ENCODE measurements at places on chromosomes 6 and 20.

- DNase-seq: no peak
Observed at GRCh38 chr20:15611541-15611940, 961.7 kb downstream of the KIF16B start.

- no peak for DNase-seq
Observed at GRCh38 chr20:32510120-32510600, 75.0 kb downstream of the NOL4L start.

- DNase-seq: no peak
Observed at GRCh38 chr6:43516367-43516696, 394 bp downstream of the YIPF3 start.

GRCh38 chr6:77143659-77144447, 319.4 kb downstream of the HTR1B start:
- no peak for DNase-seq

GRCh38 chr20:42895020-42895419, 294.7 kb downstream of the PTPRT start:
- DNase-seq: no peak

DNA sequence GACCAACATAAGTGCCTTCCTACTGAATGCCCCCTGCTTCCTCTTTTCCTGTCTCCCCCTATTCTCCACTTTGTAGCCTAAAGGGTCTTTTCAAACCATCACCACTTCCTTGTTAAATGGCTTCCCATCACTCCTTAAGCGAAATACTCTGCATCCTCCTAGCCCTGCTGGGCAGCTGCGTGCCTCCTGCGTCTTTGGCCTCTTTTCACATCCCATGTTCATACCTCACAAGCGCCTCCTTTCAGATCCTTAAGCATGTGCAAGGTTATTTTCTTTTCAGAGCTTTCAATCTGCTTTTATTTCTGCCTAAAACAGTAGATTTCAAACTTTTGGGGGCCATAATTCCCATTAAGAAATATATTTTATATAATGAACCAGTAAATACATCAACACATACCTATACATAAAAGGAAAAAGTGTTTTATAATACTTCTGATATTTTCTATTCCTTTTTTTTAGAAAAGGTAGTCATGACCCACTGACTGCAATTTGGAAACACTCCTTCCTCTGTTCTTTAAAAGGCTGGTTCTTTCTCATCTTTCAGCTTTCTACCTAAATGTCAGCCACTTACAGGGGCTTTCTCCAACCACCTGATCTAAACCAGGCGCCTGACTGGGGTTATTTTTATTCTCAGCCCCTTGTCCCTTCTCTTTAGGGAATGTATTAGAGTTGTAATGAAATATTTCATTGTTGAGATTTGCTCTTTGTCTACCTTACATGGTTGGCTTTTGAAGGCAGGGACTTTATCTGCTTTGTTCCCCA, 84.1 kb downstream of the PRDM1 start:
- DNase-seq: no peak

- DNase-seq: no peak
Observed at GRCh38 chr6:44059359-44060346, 67.6 kb downstream of the MRPL14 start.

GRCh38 chr6:41571021-41571780, 25.0 kb downstream of the FOXP4 start:
- no peak for DNase-seq

- no peak for DNase-seq
Observed at GRCh38 chr6:38350942-38351341, 288.8 kb downstream of the BTBD9 start.

DNA sequence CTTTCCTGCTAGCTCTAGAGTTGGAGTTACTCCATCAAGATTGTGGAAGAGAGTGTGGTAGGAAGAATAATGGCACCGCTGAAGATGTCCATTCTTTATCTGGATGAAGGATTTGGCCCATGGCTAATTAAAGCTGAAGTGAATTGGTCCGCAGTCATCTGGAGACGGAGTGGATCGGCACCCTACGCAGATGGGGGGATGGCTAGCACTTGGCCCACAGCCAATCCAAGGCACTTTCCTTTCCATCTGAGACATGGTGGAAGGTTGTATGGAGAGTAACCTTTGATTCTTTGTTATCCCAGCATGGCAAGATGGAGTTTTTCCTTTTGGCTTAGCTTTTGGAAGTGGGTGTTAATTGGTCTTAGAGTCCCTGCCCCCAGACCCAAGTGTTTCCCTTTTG, 88.3 kb downstream of the JPH2 start:
- DNase-seq: no peak

DNA sequence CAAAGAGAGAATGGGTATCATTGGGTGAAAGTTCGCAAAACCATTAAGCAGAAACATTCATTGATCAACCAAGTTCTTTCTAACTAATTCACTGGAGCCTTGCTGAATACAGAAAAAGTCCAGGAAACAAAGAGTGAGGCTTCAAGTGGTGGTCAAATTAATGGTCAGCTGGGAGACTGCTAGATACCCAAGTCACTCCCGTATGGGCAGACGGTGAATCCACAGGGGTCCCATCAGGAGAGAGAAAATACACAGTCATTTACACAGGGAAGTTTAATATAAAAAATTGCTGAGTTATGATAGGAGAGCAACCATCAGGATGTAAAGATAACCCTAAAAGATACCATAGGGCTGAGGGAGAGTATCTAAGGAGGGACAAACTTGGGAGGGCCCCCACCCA, 198.7 kb upstream of the DTNBP1 start:
- no peak for DNase-seq

DNA sequence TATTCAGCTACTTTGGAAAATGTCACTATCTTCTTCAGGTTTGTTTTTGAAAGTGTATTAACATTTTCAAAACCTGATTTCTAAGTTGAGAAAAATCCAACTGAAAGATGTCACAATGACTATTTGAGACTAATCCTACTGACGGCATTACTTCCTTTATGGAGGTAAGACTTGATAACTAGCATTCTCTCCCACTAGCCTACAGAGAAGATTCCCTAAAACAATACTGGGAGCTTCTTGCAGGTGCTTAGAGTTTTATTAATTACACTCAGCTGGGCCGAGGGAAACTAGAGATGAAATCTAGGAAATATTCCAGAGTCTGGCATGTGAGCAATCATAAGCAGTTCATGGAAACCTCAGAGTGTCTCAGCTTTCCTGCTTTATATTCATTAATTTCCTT, 114.0 kb downstream of the LCA5 start:
- no peak for DNase-seq

DNA sequence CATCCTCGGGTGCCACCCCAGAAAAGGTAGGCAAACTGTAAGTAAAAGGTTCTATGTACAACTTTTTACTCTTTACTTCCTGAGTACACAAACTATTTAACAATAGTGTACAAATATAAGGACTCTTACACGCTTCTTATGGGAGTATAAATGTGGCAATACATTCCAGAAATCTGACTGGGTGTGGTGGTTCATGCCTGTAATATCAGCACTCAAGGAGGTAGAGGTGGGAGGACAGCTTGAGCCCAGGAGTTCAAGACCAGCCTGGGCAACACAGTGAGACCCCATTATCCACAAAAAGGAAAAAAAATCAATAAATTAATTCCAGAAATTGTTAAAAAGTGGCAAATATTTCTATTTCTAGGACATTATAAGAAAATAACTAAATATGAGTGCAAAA, 48.9 kb downstream of the PIGU start:
- no peak for DNase-seq

DNA sequence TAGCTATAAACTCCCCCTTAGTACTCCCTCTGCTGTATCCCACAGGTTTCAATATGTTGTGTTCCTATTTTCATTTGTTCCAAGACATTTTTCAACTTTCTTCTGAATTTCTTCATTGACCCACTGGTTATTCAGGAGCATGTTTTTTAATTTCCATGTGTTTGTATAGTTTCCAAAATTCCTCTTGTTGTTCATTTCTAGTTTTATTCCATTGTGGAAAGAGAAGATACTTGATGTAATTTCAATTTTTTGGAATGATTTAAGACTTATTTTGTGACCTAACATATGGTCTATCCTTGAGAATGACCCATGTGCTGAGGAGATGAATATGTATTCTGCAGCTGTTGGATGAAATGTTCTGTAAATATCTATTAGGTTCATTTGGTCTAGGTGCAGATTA, 497.2 kb downstream of the BCKDHB start:
- no peak for DNase-seq

DNA sequence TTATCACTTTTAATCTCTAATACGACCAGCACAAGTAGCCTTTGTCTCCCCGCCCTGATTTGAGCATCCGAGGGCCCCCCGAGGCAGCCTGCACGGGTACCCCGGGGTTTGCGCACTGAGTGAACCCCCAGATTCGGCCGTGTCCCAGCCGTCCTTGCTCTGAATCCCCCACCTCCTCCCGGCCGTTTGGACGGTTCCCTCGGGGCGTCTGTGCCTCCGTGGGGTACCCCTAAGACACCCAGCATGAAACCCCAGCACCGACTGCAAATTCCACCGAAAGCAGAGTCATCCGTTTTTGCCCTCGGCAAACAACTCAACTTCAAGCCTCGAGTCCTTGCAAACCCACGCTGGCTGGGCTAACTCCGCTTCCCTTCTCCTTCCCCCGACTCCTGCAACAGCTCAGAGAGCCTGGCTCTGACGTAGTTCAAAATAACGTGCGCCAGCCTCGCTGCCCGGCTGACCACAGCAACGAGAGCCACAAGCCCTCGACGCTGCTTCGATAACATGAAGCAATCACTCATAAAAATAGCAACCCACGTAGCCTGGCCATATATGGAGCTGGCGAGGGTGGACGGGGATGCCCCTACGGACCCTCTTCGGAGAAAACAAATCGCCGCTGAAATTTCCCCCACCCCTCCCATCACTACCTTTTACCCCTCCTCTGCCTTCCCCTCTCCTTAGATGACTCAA, 764 bp upstream of the SNAP25 start:
- no peak for DNase-seq

DNA sequence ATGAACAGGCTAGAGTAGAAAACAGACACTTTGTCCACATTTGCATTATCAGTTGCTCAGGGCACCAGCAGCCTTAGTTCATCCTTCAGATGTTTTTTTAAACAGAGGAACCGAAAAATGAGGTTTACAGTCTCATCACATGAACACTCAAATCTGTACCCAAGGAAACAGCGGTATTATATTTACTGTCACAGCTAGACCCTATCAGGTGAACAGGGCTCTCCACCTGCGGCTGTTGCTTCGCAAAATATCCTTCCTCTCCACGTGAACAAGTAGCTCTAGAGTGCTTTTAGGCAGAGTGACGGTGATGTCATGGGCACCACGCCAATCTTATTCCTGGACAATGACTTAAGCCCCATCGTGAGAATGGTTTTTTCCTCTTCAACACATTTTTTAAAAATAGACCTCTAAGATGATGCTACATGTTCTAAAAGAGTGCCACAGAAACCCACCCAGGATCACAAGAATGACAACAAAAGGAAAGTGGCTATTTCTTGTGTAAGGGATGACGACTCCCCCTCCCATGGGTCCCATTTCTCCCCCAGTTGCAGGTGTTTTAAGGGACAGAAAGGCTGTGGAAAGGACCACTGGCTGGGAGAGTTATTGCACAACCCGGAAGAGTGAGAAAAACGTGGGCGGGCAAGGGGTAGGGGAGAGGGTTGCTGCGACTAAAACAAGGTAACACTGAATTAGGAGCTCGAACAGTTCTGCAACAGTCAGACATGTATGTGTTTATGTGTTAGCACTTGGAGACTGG, 77.7 kb downstream of the EFHC1 start:
- DNase-seq: no peak

GRCh38 chr20:46013829-46014516, 5.3 kb downstream of the MMP9 start:
- peak; percentile 29 for DNase-seq

DNA sequence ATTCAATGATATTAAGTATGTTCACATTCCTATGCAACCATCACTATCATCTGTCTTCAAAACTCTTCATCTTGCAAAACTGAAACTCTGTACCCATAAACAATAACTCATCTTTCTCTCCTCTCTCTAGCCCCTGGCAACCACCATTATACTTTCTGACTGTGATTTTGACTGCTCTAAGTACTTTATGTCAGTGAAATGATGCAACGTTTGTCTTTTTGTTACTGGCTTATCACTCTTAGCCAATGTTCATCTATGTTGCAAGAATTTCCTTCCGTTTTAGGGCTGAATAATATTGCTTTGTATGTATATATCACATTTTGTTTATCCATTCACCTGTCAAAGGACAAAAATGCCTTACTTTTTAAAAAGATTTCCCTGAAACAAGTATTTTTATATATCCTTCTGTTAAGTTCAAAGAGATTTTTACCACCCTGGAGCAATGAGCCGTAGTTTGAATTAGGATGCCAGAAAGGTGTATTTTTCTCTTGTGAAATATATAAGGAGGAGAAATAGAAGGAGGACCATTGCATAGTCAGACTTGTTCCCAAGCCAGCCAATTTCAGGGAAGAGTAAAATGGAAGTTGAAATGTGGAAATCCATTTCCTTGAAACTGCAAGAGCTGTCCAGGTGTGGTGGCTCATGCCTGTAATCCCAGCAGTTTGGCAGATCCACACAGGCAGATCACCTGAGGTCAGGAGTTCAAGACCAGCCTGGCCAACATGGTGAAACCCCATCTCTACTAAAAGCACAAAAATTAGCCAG, 4.0 kb upstream of the CGAS start:
- DNase-seq: no peak

DNA sequence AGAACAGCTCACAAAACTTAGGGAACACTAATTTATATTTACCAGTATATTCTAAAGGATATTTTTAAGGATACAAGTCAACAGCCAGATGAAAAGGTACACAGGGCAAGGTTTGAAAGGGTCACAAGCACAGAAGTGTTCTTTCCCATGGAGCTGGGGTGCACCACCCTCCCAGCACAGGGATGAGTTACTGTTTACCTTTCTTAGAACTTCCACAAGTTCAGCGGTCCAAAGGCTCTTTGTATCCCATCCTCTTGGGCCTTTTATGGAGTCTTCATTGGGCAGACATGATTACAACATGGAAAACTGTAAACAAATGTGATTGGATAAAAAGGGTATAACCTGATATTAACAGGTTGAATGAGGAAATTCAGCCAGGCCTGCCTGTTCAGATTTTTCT, 1.1 kb upstream of the IL17F start:
- no peak for DNase-seq

DNA sequence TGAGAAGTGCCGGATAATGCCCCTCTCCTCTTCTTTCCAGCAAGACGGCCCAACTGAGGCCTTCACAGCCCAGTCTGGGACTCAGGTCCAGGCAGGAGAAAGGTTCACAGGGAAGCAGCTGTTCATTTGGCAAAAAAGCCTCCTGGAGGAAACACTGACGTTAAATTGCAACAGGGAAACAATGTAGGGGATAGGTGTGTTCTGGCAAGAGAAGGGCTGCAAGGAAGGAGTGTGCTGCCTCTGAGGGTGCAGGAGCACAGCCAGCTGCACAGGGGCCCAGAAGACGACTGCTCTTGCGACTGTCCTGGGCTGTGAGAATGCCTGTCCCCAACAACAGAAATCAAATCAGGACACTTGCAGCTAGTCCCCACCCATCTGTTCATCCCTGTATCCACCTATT, 70.6 kb upstream of the PMEPA1 start:
- DNase-seq: no peak

- no peak for DNase-seq
Observed at GRCh38 chr6:28336284-28337120, 554 bp upstream of the ZSCAN31 start.

GRCh38 chr6:134721060-134721405, 228.9 kb downstream of the ALDH8A1 start:
- DNase-seq: no peak

- no peak for DNase-seq
Observed at GRCh38 chr20:57685146-57685758, 24.6 kb downstream of the PMEPA1 start.

Measured in stimulated activated CD4-positive, alpha-beta T cell treated with anti-CD3 and anti-CD28 coated beads, Interleukin-1b, Interleukin-23, amount 100 ng/mL, for 1 hour (primary cell).